ENCODE measurements at places on chromosomes 7 and 10.

DNA sequence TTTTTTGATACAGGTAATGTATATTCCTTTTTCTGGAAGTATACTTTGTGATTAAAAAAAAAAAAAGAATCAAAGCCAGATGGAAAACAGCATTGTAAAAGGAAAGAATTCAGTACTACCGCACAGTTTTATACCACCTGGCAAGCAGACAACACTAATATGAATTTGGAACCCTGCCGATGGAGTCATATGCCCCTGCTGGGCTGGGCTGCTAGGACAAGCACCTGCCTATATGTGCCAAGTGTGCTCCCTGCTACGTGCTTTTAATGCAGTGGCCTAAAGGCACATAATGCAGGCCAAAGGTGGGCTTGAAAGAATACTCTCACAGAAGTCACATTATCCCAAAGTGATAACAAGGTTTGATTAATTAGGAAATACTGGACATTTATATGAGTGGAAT lies 29.8 kb upstream of the WAC start:
- no peak for DNase-seq

DNA sequence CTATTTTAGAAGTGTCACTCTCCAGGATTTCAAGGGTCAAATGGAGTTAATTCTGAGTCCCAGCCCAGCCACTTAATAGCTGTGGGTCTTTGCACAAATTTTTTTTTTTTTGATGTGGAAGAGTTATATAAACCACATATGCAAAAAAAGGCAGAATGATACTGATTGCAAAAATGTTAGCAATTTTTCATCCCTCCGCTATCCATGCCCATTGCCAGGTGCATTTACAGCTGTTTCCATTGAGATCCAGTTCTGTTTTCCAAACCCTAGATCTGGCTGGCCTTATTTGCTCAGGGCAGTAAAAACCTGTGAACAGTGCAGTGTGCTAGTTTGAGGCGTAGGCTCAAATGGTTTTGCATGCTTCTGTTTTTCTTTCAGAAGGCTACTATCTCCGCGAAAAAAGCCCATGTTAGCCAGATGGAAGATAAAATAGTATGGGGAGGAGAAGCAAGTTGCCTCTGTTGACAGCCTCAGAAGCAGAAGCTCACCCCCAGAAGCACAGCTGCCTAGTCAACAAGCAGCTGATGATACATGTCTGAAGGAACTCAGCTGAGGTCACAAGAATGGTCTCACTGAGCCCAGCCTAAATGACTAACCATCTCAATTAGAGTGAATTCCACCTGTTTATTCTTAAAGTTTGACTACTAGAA lies 997 bp upstream of the ZNF138 start:
- no peak for DNase-seq

DNA sequence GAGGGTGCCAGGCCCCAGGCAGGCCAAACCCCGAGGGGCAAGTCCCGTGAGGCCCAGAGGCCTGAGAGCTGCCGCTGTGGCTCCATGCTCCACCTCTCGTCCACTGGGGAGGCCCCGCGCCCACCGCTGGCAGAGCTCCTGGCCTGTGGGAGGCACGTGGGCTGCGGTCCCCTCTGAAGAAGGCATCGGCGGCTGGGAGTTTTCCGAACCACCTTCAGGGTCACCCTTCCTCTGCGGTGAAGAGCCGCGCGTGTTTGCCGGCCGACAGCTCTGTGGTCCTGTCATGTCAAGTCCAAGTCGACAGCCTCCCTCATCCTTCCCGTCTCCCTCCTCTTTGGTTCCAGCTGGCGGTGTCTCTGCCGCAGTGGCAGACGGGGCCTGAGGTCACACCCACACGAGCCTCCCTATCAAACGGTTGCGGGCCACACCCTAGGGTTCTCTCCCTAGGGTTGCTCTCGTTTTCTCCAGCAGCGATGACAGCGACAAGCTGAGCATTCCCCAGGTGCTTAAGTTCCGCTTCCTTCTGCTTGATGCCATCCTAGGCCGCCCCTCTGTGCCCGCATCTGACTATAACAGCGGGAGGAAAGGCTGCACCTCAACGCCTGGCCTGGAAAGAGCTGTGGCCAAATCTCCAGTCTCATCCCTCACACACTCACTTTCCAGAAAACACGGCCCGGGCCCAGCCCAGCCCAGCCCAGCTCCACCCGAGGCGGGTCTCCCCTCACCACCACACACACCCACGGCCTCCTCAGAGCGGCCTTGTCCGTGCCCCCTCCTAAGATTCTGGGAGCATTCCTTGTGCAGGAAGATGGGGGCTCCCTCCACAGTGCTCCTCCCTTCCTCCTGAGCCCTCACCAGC lies 185.0 kb downstream of the ELFN1 start:
- no peak for DNase-seq

DNA sequence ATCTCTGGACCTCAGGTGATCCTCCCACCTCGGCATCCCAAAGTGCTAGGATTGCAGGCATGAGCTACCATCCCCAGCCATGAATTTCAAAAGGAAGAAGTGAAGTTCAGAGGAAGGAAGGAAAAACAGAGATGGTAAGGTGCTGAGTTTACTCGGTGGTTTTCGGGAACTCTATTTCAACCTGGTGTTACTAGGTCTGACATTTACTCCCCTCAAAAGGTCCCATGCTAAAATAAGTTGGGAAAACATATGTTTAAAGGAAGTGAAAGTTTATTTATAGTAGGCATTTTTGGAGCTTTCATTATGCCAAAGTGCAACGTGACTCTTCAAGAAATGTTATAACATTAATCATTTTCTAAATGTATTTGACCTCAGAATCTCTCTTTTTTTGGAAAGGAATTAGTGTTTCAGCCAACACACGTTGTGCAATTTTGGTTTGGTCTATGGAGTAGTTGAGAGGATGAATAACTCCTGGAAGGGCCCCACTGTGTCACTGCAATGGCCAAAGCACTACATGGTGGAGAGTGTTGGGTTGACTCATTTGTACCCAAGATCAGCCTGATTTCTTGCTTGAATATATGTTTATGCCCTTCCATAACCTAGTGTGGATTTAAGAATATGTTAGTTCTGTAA lies 114.7 kb upstream of the FAM171A1 start:
- DNase-seq, result no peak

- DNase-seq, result no peak
These were observed 58.1 kb downstream of the FHIP2A start for GRCh38 chr10:114879541-114880158.

DNA sequence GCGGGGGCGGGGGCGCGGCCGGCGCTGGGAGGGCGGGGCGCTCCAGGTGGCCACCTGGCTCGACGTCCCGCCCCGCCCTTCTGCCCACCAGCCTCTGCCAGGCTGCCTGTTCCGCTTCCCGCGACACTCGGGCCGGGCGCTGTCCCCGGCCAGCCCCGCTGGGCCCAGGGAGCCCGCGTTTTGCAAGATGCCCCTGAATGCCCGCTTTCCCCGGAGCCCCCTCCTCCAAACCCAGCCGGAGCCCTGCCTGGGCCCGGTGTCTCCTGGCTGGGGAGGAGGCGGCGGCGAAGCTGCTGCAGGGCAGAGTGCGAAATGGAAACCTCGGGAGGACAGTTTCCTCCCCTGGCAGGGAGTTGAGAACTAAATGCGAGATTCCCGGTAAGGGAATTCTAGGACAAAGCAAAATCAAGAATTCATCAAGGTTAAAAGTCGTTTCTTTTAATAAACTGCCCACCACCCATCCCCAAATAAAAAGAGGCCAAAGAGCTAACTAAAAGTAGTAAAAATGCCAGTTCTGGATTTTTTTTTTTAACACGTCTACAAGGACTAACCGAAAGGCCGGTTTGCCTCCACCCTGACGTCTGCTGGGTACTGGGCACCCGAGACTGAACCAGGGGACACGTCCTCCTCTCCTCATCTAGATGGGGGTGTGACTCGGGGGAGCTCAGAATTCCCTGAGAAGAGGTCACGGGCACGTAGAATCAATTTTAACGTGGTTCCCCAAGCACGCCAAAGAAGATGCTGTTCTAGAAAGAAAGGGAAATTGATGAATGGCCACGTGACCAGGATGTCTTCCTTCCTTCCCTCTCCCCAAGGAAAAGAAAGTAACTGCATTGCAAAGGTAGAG lies 200.4 kb upstream of the NFE2L3 start:
- no peak for DNase-seq

DNA sequence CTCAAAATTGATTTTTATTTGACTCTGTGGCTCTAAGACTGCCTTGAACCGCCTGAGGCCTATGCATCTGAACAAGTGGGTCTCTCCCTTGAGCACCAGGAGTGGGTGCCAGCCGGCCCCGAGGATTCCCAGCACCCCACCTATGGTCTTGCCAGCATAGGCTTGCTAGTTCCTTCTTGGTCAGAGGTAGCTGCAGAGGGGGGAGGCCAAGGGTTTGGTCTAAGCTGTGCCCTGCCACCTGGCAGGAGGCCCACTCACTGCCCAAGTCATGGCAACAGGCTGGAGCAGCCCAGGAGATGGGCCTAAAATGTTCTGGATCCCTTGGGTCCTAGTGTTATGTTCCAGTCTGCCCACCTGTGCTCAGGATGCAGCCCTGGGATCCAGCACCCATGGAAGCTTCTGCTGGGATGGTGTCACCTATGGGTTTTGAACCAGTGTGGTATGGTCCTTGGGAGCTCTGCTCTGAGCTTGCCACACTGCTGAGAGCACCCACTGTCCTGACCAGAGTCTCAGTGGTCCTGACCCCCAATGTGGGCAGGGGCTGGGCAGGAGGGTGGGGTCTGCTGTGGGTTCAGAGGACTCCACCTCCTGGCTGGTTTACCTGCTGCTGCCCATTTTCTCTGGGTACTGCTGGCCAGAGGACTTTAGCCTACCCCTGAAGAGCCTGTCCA lies 12.6 kb downstream of the YKT6 start:
- no peak for DNase-seq

GRCh38 chr10:11517150-11517549 lies 94.3 kb downstream of the USP6NL start:
- DNase-seq, result no peak

DNA sequence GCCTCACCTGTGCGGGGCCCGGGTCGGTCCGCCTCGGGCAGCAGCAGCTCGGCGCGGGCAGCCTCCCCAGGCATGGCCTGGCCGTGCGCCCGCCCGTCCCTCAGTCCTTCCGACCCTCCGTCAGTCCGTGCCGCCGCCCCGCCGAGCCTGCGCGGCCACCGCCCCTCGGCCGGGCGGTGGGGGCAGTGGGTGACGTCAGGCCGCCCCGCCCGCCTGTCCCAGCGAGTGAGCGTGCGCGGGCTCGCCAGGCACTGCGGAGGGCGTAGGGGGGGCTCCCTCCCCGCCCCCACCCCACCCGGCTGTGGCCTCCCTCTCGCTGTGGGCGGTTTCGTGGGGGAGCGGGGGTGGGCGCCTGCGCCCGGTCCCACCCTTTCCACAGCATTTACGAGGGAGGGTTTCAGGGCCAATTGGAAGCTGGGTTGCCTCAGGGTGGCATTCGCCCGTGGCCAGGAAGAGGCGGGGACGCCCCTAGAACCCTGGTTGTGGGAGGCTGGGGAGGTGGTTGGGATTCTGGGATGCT lies at the start of gene NACAD:
Gene NACAD (minus strand): TSS at position 149 of the 520 bp plus-strand sequence. CDS start 75 bp downstream, at position 74.
- no peak for DNase-seq

DNA sequence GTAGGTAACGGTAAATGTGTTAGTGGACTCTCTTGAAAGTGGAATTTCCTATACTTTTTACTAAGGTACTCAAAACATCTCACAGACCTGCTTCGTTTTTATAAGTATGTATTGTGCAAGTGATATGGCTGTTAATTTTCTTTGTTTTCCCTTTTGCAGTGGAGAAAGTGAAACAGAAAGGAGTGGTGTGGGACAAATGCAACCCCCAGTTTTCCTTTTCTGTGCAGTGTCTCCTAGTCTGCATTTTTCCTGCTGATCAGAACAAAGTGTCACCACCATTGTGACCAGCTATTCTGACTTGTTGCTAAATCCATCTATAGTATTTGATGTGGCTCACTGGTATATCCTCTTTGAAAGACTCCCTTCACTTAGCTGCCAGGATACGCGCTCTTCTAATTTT lies 410.0 kb downstream of the EXOC4 start:
- DNase-seq, result no peak

GRCh38 chr10:97543025-97543546 lies 29.5 kb upstream of the ANKRD2 start:
- peak; percentile 59 for DNase-seq

DNA sequence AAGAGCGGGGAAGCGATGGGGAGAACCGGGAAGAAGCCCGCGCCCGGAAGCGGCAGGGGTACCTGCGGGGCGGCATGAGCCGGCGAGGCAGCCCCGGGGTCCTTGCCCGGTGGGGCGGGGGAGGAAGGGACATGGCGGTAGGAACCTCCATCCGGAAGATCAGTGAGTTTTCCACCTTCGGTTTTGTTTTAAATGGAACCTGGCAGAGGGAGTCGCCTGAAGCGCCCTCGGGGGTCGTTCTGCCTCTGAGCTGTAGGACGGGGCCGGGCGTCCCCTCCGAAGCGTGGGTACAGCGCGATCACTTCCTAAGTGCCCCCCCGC lies 471 bp downstream of the PFKP start:
- DNase-seq, result no peak

DNA sequence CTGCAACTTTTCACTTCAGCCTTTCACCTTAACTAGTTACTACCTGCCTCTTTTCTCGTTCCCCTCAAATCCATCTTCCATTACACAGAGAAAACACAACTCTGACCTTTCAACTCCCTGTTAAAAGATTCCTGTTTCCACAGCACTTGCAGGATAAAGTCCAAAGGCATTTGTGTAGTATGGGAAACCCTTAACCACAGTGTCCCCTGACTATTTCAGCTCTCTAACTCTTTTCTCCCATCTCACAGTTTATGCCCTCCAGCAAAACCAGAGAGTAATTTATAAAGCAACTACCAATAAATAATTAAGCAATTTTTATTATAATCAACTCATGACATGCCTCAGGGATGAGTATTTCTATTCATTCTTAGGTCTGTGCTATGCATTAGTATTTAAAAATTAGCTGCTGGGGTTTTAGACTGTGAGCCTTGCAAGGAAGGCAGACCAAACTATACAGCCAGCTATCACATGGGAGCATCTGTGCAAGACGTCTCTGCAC lies 51.0 kb downstream of the COL1A2 start:
- no peak for DNase-seq

DNA sequence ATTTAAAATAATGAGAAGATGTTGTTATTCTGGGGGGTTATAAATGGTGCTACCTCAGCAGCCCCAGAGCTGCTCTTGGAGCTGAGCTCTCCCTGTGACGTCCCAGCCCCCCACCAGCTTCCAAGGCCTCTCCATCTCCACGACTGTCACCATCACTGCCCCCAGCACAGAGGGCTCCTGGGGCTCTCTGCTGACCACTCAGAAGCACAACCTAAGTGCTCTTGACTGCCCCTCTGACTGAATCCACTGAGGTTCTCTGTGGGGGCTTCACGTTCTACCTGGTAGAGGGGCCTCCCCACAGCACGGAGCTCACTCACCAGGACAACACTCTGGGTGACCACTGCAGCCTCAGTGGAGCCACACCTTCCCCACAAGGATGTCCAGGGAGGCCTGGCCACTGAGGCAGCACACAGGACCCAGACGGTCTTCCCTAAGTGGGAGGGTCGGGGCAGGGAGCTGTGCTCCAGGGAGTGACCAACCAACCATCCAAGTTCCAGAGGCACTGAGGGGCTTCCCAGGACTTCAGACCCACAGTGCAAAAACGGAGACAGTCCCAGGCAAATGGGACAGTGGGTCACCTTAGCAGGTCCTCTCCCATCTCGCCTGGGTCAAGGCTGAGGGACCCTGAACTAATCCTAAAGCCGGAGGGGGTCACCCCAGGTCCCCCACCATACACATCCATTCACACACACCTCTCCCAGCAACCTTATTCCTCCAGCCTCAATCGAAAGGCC lies 121.0 kb upstream of the PPP2R2D start:
- no peak for DNase-seq

GRCh38 chr10:132301371-132302330 lies 6.1 kb downstream of the STK32C start:
- no peak for DNase-seq

GRCh38 chr7:145183069-145183468 lies 347.2 kb upstream of the TPK1 start:
- no peak for DNase-seq

All from bone marrow (tissue), 2 donors.